ENCODE measurements at places on chromosomes 1 and 21. TPM values are rescaled to one million over a fixed set of nuclear protein-coding genes. Genes with fewer than 3 reads are reported as not detected.

- H3K4me3 ChIP-seq = no peak overlapping the region
- no peak overlapping the region for H3K27ac ChIP-seq
- no peaks in the 10 kb centered on the region for H3K4me1 ChIP-seq
- no peaks in the 10 kb centered on the region for H3K36me3 ChIP-seq
- peaks cover 17% of the 10 kb centered on the region for H3K27me3 ChIP-seq
Measured at GRCh38 chr1:178659789-178660208, 65.2 kb upstream of the RALGPS2 start.

DNA sequence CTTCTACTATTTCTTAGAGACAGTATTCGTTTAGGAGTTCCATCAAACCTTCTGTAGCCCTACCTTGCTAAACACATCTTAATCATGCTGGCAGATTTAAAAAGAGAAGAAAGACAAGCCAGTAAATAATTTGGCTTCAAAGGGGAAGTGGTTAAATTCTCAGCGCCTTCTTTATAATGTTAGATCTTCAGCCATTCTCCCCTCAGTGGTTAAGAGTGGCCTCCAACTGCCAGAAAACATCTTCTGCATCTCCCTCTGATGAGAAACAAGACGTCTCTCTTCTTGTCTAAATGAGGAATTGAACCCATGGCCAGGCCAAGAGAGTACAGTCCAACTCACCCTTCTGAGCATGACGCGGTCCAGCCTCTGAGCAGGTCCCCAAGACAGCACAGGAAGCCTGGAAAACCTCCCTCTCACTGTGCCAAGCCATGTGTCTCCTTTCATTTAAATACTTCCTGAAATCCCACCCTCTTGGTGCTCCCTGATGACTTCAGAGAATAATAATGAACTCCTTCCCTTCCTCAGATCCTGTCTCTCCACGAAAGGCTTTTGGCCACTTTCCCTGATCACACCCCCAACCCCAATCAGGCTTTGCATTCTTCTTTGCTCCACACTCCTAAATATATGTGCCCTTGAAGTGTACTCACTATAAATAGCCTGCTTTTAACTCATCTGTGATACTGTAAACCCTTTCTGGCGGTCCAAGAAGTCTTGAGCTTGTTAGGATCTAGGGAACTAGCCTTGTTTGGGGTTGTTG is 16.4 kb upstream of the LRRC52 start:
- H3K36me3 ChIP-seq = no peaks in the 10 kb centered on the region
- DNase-seq = no peak
- H3K4me3 ChIP-seq = no peak overlapping the region
- no peak overlapping the region for H3K27ac ChIP-seq

The S100A3 gene
- total RNA-seq = not detected

GRCh38 chr1:176884911-176885310 is 279.6 kb downstream of the ASTN1 start:
- peaks cover 14% of the 10 kb centered on the region for H3K27me3 ChIP-seq
- DNase-seq = no peak
- no peaks in the 10 kb centered on the region for H3K4me1 ChIP-seq
- no peak overlapping the region for H3K4me3 ChIP-seq

The HES3 gene
- total RNA-seq = not detected

The KCNE2 gene
- not detected for total RNA-seq

GRCh38 chr1:226882631-226883409 is 12.4 kb downstream of the PSEN2 start:
- peaks cover 41% of the 10 kb centered on the region for H3K4me1 ChIP-seq
- DNase-seq = peak; percentile 33
- H3K4me3 ChIP-seq = peak overlapping the region; percentile 61
- no peaks in the 10 kb centered on the region for H3K27me3 ChIP-seq
- H3K27ac ChIP-seq = peak overlapping the region; percentile 93

The HP1BP3 gene
- total RNA-seq = 156 TPM

- H3K4me1 ChIP-seq = no peaks in the 10 kb centered on the region
- no peaks in the 10 kb centered on the region for H3K36me3 ChIP-seq
- no peak overlapping the region for H3K4me3 ChIP-seq
- no peak for DNase-seq
Measured at GRCh38 chr1:111856411-111857185, 100.9 kb downstream of the DDX20 start.

DNA sequence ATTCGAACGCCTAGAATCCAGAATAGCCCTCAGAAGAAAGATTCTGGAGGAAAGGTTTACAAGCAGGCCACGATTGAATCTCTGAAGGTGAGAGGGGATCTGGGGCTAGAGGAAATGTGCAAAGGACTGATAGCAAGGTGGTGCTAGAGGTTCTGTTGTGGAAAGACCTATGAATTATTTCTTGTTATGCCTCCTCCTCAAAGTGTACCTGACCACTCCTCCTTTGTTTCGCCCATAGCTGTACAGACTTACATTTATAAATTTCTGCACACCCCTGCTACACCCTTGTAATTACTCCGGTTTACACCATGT is 986 bp downstream of the TCEANC2 start:
- H3K27me3 ChIP-seq = no peaks in the 10 kb centered on the region
- DNase-seq = no peak
- peaks cover 28% of the 10 kb centered on the region for H3K4me1 ChIP-seq
- peaks cover 23% of the 10 kb centered on the region for H3K36me3 ChIP-seq
- H3K4me3 ChIP-seq = no peak overlapping the region

DNA sequence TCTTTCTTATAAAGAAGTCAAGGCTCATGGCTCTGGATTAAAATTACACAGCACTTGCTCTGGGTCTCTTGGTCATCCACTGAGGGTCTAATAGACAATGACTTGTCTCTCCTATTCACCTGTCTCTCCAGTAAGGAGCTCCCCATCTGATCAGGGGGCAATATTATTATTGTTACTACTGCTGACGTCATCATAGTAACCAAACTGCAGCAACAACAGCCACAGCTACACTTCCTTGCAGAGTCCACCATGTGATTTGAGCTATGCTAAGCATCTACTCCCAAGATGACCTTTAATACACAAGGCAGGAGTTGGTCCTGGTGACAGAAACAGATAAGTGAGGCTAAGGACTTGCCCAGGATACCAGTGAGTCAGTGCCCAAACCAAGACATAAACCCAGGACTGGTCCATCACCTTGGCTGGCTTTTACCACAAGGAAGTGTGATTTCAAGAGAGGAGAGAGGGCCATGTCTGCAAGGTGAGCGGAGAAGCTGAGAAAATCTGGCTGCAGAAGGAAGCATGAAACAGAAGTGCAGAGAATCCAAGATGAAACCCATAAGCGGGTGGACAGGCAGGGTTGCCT is 602.5 kb downstream of the PTPRU start:
- no peaks in the 10 kb centered on the region for H3K4me1 ChIP-seq
- H3K4me3 ChIP-seq = no peak overlapping the region
- peaks cover 7% of the 10 kb centered on the region for H3K27me3 ChIP-seq
- no peaks in the 10 kb centered on the region for H3K36me3 ChIP-seq

The G0S2 gene
- 11.4 TPM for total RNA-seq

- H3K4me1 ChIP-seq = no peaks in the 10 kb centered on the region
- H3K27ac ChIP-seq = no peak overlapping the region
- no peaks in the 10 kb centered on the region for H3K27me3 ChIP-seq
- H3K4me3 ChIP-seq = no peak overlapping the region
- no peak for DNase-seq
- no peaks in the 10 kb centered on the region for H3K36me3 ChIP-seq
Measured at GRCh38 chr1:213724640-213725536, 262.9 kb upstream of the PROX1 start.

DNA sequence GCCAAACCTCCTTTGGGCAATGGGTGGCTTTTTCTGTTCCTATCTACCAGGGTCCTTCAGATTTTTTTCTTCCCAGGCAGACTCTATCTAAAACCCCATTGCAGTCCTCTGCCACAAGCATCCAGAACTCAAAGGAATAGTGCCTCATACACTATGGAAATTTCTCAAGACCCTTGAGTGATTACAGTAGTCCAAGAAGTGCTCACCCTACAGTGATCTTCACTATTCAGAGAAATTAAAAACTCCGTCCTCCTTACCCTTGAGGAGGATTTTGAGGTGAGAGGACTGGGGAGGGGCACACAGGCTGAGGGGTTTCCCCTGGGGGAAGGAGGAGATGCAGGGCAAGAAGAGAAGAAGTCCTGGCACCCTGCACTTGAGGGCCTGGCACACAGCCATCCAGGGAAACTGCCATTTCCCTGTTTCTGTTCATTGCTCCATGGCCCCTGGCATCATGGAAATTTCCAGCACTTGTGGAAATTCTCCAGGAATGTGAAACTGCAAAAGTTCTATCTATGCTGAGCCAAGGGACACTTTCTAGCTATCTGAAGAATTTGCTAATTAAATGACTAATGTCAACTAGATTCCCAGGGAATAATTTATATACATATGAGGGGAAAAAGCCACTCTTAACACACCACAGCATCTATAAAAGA is 102.5 kb upstream of the ATP1B1 start:
- H3K4me1 ChIP-seq = no peaks in the 10 kb centered on the region
- no peak overlapping the region for H3K27ac ChIP-seq
- no peaks in the 10 kb centered on the region for H3K36me3 ChIP-seq
- peaks cover 5% of the 10 kb centered on the region for H3K27me3 ChIP-seq
- no peak for DNase-seq
- H3K4me3 ChIP-seq = no peak overlapping the region

GRCh38 chr1:184890539-184890973 is 83.8 kb downstream of the NIBAN1 start:
- H3K36me3 ChIP-seq = no peaks in the 10 kb centered on the region
- H3K4me3 ChIP-seq = no peak overlapping the region
- peaks cover 28% of the 10 kb centered on the region for H3K4me1 ChIP-seq

DNA sequence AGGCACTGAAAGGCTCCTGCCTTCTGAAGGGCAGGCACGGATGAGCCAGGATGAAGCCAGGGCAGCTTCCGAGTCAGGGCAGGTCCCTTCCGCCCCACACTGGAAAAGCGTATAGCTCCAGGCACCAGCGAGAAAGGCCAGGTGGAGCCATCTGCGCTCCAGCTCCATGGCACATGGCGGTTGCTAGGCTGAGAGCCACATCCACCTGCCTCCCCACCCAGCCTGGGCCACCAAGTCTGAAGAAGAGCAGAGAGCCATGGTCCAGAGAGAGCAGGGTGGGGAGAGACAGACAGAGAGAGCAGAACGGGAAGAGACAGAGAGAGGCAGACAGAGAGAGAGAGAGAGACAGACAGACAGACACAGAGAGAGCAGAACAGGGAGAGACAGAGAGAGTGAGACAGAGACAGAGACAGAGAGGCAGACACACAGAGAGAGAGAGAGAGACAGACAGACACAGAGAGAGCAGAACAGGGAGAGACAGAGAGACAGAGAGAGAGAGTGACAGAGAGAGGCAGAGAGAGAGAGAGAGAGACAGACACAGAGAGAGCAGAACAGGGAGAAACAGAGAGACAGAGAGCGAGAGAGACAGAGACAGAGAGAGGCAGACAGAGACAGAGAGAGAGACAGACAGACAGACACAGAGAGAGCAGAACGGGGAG is 5.2 kb downstream of the FNDC10 start:
- no peak overlapping the region for H3K27ac ChIP-seq
- peaks cover 13% of the 10 kb centered on the region for H3K27me3 ChIP-seq
- H3K36me3 ChIP-seq = no peaks in the 10 kb centered on the region
- no peak for DNase-seq

DNA sequence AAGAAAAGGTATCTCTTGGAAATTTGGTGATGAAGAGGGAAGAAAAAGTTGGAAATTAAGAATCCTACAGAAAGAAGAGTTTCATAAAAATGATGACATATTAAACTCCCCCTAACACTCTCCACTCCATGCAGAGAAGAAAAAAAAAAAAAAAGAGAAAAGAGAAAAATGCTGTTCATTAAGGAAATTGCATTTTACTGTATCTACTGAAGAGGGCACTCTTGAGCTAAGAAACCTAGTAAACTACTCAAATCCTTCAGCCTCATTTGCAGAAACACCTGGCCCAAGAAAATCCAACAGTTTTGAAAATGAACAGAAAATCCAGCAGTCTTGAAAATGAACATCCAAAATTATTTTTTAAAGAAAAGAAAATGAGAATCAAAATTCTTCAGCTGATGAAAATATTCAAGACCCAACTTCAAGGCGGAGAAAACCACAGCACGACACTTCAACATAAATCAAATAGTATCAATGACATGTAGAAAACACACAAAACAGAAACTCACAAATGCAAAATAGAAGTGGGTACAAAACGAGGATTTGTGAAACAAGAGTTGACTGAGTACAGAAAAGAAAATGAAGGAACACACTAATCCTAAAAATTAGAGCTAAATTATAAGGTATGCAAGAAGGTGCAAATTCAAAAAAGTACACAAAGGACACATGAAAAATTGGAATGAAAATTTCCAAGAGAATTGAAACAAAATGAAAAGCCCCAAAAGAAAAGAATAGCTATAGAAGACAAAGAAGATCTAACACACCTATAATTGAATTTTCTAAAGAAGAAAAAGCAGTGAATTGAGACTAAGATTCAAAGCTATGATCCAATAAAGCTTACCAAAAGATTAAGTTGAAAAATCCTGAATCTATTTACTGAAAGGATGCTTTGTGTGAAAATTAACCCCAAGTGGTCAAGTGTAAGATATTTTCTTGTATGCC is 73.2 kb upstream of the DNAJC6 start:
- H3K36me3 ChIP-seq = no peaks in the 10 kb centered on the region
- H3K4me1 ChIP-seq = peaks cover 9% of the 10 kb centered on the region
- H3K27ac ChIP-seq = no peak overlapping the region
- H3K4me3 ChIP-seq = no peak overlapping the region
- no peak for DNase-seq

- H3K36me3 ChIP-seq = peaks cover 2% of the 10 kb centered on the region
- no peak for DNase-seq
- H3K4me3 ChIP-seq = no peak overlapping the region
- H3K27me3 ChIP-seq = no peaks in the 10 kb centered on the region
- H3K4me1 ChIP-seq = peaks cover 37% of the 10 kb centered on the region
- H3K27ac ChIP-seq = no peak overlapping the region
Measured at GRCh38 chr1:113980110-113980509, 836 bp downstream of the OLFML3 start.

GRCh38 chr1:64850846-64851245 is 106.0 kb downstream of the RAVER2 start:
- no peaks in the 10 kb centered on the region for H3K4me1 ChIP-seq
- H3K36me3 ChIP-seq = peaks cover 13% of the 10 kb centered on the region
- H3K4me3 ChIP-seq = no peak overlapping the region
- DNase-seq = no peak

The REN gene
- not detected for total RNA-seq

The DPH5 gene
- total RNA-seq = 65.0 TPM

GRCh38 chr1:12615865-12616708 is 1.9 kb downstream of the DHRS3 start:
- H3K27ac ChIP-seq = peak overlapping the region; percentile 99
- peaks cover 5% of the 10 kb centered on the region for H3K27me3 ChIP-seq
- H3K36me3 ChIP-seq = peaks cover 66% of the 10 kb centered on the region
- peaks cover 51% of the 10 kb centered on the region for H3K4me1 ChIP-seq
- DNase-seq = peak; percentile 23

Measured in activated naive CD8-positive, alpha-beta T cell treated with anti-CD3 and anti-CD28 coated beads for 36 hours (primary cell).